ENCODE measurements at places on chromosomes 13 and 19.

DNA sequence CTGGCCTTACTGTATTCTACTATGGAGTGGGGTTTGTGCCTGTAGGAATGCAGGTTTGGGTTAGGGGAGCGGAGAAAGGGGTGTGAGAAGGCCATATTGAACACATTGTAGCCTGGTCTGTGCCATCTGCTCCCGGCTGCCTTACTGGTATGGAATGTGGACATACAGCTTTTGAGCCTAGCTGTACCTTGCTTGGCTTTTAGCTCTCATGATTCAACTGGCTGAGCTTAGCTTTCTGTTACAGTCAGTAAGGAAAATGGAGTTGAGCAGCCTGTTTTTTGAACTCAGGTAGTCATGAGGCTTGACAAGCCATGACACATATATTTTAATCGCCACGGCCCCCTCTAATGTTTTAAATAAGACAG is 41.6 kb downstream of the ARHGAP35 start:
- DNase-seq = no peak

DNA sequence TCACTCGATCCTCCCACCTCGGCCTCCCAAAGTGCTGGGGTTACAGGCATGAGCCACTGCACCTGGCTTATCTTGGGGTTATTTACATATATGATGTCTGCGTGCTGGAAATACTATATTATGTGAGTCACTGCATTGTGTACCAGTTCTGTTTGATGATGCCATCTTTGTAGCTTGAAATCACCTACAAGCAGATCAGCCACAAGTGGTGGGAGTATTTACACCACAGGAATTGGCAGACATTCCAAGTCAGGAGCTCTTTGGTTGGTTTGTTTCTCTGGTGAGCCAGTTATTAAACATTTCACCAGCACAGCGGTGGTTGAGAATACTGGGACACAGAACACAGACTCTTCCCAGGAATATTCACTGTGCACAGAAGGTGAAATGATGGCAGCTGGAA is 4.5 kb upstream of the TIMM44 start:
- DNase-seq = no peak

GRCh38 chr19:31102674-31103073 is 246.6 kb downstream of the TSHZ3 start:
- no peak for DNase-seq

GRCh38 chr13:112783978-112784371 is 94.1 kb downstream of the ATP11A start:
- no peak for DNase-seq

GRCh38 chr13:82220641-82221040 is 1661.6 kb downstream of the SLITRK1 start:
- no peak for DNase-seq

- no peak for DNase-seq
Measured at GRCh38 chr19:48740164-48740972, at the start of gene RASIP1. RASIP1 (minus strand) TSS chr19:48740610; CDS start chr19:48740282, 328 bp downstream.

GRCh38 chr19:14166999-14167575 is 30.7 kb upstream of the ASF1B start:
- no peak for DNase-seq

GRCh38 chr13:26320766-26321165 is 66.8 kb downstream of the CDK8 start:
- DNase-seq = no peak

GRCh38 chr13:113801289-113801961 is 42.4 kb downstream of the TMEM255B start:
- no peak for DNase-seq

DNA sequence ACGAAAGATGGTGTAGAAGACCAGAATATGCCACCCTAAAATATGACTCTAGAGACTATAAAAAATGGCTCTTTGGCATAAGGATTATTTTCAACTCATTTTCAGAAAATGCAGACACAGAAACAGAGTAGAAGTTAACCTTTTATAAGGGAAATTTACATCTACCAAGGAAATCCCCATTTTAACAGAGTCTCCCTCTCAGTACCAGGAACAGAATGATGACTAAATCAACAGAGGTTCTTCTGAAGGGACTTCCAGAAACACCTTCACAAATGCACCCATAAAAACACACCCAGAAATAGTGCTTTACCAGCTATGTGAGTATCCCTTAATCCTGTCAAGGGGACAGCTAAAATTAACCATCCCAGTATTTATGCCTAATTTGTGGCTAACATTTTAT is 29.1 kb downstream of the PLPP2 start:
- DNase-seq = no peak
